ENCODE measurements at places on chromosomes 1 and 21. TPM values are rescaled to one million over a fixed set of nuclear protein-coding genes. Genes with fewer than 3 reads are reported as not detected.

CD34 gene
- total RNA-seq: 0.42 TPM

IVL gene
- total RNA-seq: not detected

EXTL2 gene
- 2.4 TPM for total RNA-seq

AIDA gene
- total RNA-seq: 22.6 TPM

MEX3A gene
- not detected for total RNA-seq

LAMB3 gene
- total RNA-seq: 12.4 TPM

CFHR4 gene
- total RNA-seq: not detected

FCRL2 gene
- 4.0 TPM for total RNA-seq

SFPQ gene
- total RNA-seq: 510 TPM

STYXL2 gene
- not detected for total RNA-seq

OLFML2B gene
- total RNA-seq: 0.10 TPM
